Renal pelvis (tissue), 12 donors: ENCODE measurements at places on chromosomes 13 and 19.

DNA sequence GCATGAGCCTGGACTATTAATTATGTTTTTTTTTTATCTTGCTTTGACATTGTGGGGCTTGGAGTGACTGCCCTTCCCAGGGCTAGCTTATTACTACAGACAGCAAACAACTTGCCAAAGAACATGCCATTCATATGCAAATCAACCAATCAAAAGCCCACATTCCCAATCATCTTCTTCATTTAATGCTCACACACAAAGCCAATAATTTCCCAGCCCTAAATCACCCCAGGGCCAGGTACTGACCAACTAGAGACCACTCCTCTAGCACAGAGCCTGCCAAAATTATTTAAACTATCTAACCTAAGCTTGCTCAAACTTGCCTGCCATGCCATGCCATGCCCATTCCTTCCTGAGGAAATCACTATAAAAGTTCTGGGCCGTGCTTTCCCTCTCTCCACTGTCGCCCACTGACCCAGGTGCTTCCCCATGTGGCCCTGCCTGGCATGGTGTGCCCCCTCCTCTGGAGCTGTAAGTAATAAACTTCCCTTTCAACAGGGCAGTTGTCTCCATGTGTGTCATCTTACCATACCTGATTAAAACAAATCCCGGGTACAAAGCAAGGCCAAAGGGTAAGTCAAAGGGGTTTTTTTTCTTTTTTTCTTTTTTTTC is 15.7 kb downstream of the PBX4 start:
- no peak for DNase-seq

DNA sequence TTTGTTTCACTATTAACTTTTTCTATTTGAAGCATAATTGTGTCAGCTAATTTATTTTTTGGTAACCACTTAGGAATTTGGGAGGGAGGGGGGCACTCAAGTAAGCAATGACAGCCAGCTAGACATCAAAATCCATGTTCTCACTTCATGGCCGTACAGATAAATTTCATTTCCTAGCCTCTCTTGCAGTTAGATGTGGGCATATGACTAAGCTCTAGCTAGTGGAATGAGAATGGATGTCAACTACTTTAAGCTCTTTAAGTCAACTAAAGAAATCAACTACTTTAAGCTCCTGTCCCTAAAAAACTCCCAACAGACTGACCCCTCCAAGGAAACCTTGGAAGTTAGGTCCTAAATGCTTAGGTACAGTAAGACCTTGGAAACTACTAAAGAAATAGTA is 92.0 kb downstream of the KCNRG start:
- DNase-seq, result no peak

DNA sequence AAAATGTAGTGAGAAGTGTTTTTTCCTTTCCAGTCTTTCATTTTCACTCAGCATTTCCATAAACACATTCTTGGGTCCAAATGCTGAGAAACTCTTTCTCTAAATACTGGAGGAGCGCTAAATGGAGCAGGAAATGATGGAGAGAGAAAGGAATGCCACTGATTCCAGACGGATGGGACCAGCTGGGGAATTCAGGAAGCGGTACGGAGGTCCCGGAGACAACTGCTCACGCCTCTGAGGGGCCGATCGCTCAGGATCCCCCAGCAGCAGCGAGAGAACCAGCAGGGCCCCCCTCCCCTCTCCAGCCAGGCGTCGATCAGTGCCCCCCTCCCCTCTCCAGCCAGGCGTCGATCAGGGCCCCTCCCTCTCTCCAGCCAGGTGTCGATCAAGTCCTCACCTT is 13.2 kb downstream of the RASA3 start:
- peak; percentile 89 for DNase-seq

DNA sequence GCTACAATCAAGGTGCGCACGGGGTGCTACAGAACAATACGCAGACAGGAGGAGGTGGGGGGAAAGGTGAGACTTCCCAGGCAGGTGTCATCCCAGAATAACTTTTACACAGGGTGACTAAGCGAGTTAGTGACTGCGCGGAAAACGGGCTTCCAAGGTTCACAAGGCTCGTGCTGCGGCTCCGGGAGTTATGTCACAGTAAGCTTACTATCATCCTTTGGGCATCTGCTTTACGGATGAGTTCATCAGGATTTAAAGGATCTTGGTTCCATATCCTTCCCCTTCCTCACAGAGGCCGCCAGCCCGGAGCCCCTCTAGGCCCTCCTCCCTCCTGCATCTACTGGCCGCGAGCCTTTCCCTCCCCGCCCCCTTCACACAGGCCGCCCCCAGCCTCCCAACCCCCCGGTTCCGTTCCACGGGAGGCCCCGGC is 474 bp upstream of the IFT88 start:
- no peak for DNase-seq

DNA sequence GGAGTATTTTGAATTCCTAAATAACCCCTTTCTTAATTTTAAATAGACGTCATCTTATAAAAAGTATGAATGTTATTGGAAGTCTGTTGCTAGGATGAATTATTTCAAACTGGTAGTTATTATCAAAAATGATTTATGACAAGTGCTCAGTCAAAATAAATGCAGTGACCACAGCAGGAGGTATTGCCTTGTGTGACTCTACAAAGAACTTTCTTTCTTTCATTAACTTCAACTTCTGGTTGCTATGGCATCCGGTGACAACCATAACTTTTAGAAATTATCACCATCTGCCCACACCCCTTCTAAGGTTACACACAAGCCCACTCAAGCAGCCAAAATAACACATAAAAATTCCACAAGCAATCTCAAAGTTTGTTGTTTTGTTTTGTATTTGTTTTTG is 189.9 kb downstream of the DACH1 start:
- DNase-seq, result peak; percentile 79

- DNase-seq, result no peak
Measured at GRCh38 chr13:46968450-46968849, 71.6 kb upstream of the HTR2A start.

GRCh38 chr13:81658598-81659370 is 1317.9 kb upstream of the SPRY2 start:
- DNase-seq, result no peak

GRCh38 chr13:29702912-29703351 is 107.4 kb upstream of the SLC7A1 start:
- no peak for DNase-seq

DNA sequence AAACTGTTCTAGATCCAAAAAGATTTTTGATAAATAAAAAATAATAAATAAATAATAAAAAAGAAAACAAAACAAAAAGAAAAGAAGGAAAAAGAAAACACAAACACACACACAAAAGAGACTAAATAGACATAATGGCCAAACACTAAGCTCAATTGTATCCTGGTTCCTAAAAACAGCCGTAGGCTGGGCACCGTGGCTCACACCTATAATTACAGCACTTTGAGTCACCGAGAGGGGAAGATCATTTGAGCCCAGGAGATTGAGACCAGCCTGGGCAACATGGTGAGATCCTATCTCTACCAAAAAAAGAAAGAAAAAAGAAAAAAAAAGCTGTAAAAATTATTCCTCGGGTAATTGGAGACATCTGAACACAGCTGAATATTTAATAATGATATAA is 8.9 kb downstream of the ETHE1 start:
- DNase-seq, result no peak

GRCh38 chr19:46288896-46289588 is 7.8 kb upstream of the HIF3A start:
- no peak for DNase-seq

GRCh38 chr13:99293178-99293577 is 14.0 kb downstream of the GPR183 start:
- DNase-seq, result no peak

DNA sequence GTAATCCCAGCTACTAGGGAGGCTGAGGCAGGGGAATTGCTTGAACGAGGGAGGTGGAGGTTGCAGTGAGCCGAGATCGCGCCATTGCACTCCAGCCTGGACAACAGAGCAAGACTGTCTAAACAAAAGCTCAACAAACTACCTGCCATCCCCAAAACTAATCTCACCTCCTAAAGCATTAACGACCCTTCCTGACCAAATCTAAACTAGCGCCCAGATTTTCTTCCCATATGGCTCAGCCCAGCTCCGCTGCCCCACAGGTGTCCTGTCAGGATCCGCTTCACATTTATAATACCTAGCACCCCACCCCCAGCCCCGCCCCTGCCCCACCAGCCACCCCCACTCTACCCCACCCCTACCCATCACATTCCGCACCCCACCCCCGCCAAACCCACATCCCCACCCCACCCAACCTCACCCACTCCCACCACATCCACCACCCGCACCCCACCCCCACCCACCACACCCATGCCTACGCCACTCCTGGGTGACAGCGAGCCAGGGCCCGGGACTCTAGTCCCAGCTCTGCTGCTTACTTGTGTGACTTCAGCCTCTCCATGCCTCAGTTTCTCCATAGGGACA is 599 bp downstream of the C19orf12 start:
- no peak for DNase-seq

DNA sequence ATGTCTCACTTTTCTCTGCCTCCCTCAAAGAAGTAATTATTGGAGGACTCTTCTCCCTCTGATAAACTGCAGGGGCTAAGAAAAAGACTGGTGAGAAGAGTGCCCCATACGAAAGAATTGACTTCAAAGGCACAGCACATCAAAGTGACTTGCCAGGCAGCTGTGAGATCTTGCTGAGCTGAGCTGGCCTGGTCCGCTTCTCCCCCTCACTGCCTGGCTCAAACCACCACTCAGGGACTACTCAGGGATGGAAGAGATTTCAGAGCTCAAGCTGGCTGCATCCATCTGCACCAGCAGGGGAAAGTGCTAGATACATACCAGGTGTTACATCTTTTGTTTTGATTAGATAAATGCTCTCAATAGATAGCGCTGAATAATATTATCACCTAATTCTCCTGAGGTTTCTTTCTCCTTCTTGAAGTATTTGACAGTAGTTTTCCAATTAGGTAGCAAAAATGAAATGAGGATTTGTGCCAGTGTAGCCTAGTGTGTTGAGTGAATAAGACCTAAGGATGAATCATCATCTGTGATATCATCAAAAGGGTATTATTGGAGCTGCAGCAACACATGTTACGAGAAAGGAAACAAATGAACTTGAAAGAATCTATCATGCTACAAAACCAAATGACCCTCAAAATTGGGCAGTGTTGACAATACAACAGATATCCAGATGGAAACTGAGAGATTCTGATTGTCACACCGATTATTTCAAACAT is 379.8 kb downstream of the TBC1D4 start:
- no peak for DNase-seq

DNA sequence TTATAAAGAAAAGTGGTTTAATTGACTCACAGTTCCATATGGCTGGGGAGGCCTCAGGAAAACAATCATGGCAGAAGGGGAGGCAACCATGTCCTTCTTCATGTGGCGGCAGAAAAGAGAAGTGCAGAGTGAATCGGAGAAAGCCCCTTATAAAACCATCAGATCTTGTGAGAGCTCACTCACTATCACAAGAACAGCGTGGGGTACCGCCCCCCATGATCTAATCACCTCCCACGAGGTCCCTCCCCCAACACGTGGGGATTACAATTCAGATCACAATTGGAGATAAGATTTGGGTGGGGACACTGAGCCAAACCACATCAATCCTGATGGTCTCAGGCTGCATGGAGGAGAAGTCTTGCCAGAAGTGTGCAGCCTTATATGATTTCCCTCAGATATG is 26.0 kb downstream of the TM9SF2 start:
- no peak for DNase-seq

GRCh38 chr13:39563470-39563735 is 39.6 kb downstream of the LHFPL6 start:
- no peak for DNase-seq

DNA sequence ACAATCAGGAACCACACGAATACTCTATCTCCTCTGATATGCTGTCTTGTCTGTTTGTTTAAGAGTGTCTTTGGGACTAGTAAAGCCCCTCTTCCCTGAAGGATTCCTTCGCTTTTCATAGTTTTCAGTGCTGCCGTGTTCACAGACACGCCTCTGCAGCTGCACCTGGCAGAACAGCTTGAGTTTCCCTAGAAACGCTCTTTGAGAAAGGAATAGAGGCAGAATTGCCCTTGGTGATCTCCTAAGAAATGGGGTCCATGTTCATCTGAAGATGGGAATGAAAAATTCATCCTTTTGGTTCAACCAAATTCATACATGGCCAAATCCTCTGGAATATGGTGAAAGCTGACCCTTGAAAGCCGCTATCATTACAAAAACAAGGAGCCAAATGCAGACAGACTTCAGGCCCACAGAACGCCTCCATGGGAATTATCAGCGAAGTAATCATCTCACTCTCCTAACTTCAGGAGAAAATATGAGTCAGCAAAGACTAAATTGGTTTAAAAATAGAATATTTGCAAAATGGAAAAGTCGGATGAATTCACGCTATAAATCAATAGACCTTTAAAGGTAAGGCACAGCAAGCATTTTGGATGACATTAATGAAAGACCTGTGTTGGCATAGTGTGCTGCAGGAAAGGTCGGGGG is 5.5 kb downstream of the SACS start:
- DNase-seq, result peak; percentile 7

DNA sequence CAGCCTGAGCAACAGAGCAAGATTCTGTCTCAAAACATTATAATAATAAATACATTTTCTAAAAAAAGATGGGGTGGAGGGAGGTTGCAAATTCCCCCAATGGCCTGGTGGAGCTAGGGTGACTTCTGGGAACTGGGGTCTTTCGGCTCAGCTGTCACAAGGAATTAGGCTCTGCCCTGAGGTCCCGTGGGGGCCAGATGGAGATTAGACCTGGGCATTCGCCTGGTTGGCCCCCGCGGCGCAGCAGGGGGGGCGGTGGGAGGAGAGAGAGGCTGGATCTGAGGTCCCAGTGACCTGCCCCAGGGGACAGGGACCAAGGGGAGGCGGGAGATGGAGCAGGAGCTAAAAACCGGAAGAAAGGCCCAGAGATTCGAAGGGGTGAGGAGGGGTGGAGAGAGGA is 14.8 kb downstream of the FUT6 start:
- DNase-seq, result no peak

- DNase-seq, result peak; percentile 23
Measured at GRCh38 chr13:28449826-28450773, 44.8 kb downstream of the FLT1 start.

GRCh38 chr19:5828661-5829566 is 10.6 kb downstream of the FUT6 start:
- DNase-seq, result peak; percentile 83

- no peak for DNase-seq
Measured at GRCh38 chr19:40745402-40745780, 4.9 kb downstream of the ACTMAP start.

DNA sequence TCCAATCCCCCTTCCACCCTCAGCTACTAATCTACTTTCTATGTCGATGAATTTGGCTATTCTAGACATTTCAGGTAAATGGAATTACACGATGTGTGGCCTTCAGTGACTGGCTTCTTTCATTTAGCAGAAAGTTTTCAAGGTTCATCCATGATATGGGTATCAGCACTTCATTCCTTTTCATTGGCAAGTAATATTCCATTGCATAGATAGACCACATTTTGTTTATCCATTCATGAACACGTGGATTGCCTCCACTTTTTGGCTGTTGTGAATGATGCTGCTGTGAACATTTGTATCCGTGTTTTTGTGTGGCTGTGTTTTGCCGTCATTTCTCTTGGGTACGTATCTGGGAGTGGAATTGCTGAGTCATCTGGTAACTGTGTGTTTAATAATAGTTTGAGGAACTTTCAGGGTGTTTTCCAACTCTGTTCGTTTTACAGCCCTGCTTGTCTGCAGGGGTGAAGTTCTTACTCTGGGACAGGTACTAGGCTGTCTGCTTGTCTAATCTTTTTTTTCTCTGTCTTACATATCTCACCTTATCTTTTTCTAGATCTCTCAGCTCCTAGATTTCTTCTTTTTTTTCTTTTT is 32.5 kb downstream of the MARK4 start:
- no peak for DNase-seq

GRCh38 chr19:12788682-12789097 is 2.6 kb upstream of the JUNB start:
- DNase-seq, result no peak
